ENCODE measurements at places on chromosomes 3 and 15. TPM values are rescaled to one million over a fixed set of nuclear protein-coding genes. Genes with fewer than 3 reads are reported as not detected.

Gene RHOV
- 7.3 TPM for total RNA-seq

Gene TERC
- total RNA-seq = not detected

Gene CDHR4
- 0.21 TPM for total RNA-seq

Gene EFCC1
- not detected for total RNA-seq

Gene VPS13C
- 13.4 TPM for total RNA-seq

Gene WDR49
- not detected for total RNA-seq

Gene C3orf22
- not detected for total RNA-seq

Gene C3orf85
- total RNA-seq = not detected

Gene MESP2
- total RNA-seq = 0.30 TPM

Gene SERPINI2
- not detected for total RNA-seq

Gene PP2D1
- total RNA-seq = not detected

Gene NISCH
- 14.1 TPM for total RNA-seq

Gene MRPL46
- total RNA-seq = 57.9 TPM

Gene FBXO40
- not detected for total RNA-seq

Gene VGLL3
- total RNA-seq = 8.1 TPM

Gene MOBP
- not detected for total RNA-seq

Gene SCAANT1
- not detected for total RNA-seq

Gene ADCY5
- 0.57 TPM for total RNA-seq

Gene KLHL40
- not detected for total RNA-seq

Gene HTR3E
- not detected for total RNA-seq

Gene ZPLD1
- total RNA-seq = not detected

Gene PDIA5
- 30.7 TPM for total RNA-seq

Gene DNASE1L3
- not detected for total RNA-seq

Gene HMCES
- 41.7 TPM for total RNA-seq

Data from A549 treated with GW870086 at 1 μM for 4 hours (cell line).